Activated T-cell treated with anti-CD3 and anti-CD28 coated beads for 1 hour (primary cell): ENCODE measurements at places on chromosomes 4 and X.

GRCh38 chr4:6962211-6963041 lies 52.8 kb downstream of the TBC1D14 start:
- DNase-seq = no peak

- DNase-seq = no peak
Observed at GRCh38 chr4:21830272-21830671, 118.3 kb downstream of the KCNIP4 start.

DNA sequence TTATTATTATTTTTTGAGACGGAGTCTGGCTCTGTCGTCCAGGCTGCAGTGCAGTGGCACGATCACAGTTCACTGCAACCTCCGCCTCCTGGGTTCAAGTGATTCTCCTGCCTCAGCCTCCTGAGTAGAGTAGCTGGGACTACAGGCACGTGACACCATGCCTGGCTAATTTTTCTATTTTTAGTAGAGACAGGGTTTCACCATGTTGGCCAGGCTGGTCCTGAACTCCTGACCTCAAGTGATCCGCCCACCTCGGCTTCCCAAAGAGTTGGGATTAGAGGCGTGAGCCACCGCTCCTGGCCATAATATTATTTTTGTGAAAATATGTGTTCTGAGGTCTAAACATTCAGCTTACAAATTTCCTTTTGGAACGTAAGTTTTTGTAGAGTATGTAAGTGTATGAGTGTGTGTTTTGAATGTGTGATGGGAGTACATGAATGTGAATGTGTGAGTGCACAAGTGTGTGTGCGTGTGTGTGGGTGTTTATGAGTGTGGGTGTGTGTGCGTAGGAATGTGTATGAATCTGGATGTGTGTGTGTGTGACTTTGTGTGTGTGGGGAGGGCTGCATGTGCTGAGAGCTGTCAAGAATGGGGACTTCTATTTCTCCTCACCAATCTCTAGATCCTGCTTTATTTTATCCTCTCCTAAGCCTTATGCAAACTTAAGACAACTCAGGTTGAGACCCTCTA lies 5.7 kb upstream of the MGST2 start:
- DNase-seq = no peak

DNA sequence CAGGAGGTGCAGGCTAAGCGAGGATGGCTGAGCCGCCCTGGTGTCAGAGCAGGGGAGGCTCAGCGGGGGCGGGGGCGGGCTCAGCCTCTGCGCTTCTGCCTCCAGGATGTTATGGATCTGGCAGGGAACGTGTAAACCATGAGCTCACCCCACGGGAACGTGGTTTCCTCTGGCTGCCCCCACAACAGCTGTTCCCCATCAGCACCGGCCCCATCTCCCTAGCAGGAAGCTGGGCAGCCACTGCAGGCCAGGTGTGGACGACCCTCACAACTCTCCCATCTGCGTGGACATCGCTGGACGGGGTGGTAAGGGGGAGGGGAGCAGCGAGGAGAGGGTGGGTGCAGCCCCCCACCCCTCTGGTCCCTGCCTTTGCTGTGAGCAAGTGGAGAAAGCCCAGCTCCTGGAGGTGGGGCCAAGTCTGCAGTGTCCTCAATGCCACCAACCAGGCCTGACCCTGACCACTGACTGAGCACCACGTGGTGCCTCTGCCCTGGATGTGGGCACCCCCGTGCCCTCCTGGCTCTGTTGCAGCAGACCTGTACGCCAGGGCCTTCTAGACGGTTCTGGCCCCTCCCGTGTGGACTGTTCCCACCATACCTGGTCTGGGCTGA lies 28.1 kb upstream of the SPON2 start:
- DNase-seq = no peak

DNA sequence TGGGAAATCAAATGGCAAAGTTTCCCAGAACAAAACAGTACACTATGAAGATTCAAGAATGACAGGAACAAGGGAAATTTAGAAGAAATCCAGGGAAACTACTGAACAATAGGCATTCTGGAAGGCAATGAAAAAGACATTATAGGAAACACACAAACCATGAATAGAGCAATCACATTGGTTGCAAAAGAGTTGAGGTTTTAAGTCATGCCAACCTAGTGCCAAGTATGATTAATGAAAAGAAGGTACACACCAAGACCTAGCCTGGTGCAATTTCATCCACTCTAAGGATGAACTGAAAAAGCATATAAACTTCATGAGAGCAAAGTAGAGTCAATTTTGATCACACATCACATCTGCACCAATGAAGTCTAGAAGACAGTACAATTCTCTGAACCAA lies 326.9 kb downstream of the PDHA2 start:
- no peak for DNase-seq

DNA sequence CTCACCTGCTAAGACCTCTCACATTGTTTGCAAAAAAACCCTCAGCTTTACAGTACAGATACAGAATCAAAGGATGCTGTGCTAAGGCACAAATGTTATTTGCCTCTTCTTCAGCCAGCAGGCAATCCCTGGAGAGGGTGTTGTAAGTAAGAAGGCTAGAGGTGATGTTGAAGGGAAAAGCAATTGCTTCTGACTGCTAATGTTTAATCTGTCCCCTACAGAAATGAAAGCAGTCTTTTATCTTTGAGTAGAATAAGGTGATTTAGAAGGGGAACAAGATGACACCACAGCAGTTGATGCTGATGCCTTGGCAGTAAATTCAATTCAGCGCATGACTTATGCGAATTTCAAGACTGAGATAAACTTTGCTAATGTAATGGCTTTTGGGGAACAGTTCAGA lies 1064.8 kb upstream of the IGFBP7 start:
- DNase-seq = no peak

GRCh38 chr4:80465238-80465637 lies 129.7 kb downstream of the CFAP299 start:
- DNase-seq = no peak

DNA sequence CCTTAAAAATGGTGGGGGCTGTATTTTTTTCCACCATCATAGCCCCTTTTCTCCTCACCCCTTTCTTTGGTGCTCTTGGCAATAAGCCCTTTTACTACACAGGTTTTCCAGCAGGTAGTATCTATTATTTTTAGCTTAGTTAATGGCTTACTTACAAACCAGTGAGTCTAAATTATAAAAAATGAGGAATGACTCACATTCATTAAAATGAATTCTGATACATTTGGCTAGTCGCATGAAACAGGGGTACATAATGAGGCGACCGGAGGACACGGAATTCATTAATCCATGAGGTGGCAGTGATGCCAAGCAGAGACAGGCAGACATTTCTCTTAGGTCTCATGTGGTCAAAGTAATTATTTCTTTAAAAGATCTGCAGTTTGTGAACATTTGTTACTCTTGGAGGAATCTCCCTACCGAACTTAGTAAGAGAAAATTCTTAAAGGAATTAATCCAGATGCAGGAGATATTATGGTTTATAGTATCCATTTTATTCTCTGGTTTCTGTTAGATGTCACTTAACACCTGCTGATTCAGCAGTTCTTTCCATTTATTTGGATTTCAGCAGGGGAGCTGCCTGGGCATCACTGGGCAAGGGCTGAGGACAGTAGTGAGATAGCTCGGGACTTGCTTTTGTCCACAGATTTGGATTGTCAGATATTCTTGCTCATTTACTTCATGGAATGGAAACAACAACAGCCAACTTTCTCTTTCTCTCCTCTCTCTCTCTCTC lies 575.0 kb upstream of the NR3C2 start:
- DNase-seq = no peak

DNA sequence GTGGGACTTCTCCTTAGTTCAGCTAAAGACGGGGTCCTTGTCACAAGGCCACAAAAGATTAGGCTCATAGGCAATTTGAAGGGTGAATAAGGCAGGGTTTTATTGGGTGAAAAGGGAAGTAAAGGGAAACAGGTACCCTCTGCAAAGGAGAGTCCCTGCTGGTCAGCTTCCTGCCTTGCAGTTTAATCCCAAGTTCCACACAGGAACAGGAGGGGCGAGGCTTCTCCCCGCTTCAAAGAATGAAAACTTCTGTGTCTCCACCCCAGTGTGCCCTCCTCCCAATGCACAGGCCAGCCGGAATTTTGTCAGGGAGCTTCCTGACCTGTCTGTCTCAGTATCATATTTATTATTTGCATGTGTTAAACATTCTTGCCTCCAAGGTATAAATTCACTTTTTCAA lies 37.1 kb downstream of the ITM2A start:
- DNase-seq = no peak
